ENCODE measurements at places on chromosomes 5 and 9.
A peak's percentile ranks its signal among the peaks of the same experiment; 100 is the strongest.

GRCh38 chr5:91851670-91852069, 468.6 kb upstream of the ARRDC3 start:
- no peak for DNase-seq

- DNase-seq: no peak
These were observed 66.4 kb downstream of the EHMT1 start for GRCh38 chr9:137685035-137685740.

GRCh38 chr5:171537070-171537849, 117.8 kb downstream of the FGF18 start:
- no peak for DNase-seq

- peak; percentile 77 for DNase-seq
These were observed 603 bp downstream of the TMEM268 start for GRCh38 chr9:114611516-114612271.

DNA sequence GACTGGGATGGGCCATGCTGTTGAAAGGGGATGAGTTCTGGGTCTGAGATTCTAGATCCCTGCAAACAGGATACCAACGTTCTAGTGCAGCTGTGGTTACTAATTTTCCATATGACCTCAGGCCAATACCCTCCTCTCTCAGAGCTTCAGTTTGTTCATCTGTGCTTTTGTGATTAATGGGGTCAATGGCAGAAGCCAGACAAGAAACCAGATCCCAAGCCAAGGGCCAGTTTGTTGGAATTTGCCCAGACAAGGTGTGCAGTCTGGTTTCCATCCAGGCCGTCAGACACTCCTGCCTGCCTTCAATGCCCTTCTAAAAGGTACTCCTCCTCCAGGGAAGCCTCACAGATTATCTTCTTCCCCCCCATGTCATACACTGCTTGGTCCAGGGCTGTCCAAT, 11.4 kb downstream of the MYORG start:
- DNase-seq: no peak

- no peak for DNase-seq
These were observed 154.0 kb downstream of the PIK3R1 start for GRCh38 chr5:68369457-68370125.

GRCh38 chr5:160287378-160288051, 24.8 kb downstream of the CCNJL start:
- DNase-seq: no peak

DNA sequence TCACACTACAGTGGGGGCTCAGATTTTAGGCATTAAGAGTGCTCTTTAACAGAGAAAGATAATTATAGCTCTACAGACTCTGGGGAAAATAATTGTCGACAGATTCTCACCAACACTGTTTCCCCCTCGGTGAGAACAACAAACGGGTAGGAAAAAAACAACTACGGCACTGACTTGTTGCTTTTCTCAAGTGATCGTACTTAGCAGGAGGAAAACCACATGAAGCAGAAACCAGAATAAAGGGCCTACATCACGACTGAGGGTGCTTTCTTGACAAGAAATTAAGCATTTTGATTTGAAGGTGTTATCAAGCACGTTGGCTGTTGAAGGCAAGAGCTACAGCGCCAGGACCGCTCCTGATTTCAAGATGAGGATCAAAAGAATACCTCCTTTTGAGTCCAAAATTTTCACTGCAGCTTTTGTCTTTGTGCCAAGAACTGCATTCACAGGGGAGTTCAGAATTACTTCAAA, 27.2 kb upstream of the CER1 start:
- no peak for DNase-seq

GRCh38 chr5:89086390-89087086, 203.6 kb upstream of the MEF2C start:
- no peak for DNase-seq

DNA sequence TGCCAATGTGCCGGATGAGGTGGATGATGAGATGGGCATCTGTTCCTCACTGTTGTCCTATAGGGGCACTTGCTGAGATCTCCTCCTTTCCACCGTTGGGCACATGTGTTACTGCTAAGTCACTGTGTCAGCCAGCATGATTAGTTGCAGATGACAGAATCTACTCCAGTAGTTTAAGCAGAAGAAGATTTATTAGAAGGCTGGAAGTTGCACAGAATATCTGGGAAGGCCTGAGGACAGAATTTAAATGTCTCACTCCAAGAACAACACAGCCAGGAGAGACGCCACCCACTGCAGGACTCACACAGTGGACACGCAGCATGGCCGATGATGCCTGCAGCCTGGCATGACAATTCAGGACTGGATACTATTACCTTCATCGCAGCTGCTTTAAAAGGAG, 157.5 kb downstream of the NSG2 start:
- no peak for DNase-seq

GRCh38 chr9:123528501-123528900, 172.5 kb downstream of the CRB2 start:
- DNase-seq: no peak

- DNase-seq: no peak
These were observed 926.1 kb upstream of the DMAC1 start for GRCh38 chr9:8725635-8726034.

DNA sequence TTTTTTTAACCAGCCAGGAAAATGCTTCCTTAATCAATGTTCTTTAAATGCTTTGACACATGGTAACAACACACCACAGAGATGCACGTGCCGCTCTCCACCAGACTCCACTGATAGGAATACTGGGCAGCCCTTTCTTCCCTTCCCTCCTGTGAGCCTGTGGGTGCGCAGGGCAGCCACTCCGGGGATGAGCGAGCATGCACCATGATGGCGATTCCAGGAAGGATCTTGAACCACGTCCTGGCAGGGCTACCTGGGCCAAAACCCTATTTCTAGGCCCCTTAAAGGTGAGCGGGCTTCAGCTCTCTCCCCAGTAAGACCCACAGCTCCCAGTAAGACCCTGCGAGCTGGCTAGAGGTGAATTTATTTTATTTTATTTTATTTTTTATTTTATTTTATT, 128.2 kb downstream of the MVB12B start:
- no peak for DNase-seq

DNA sequence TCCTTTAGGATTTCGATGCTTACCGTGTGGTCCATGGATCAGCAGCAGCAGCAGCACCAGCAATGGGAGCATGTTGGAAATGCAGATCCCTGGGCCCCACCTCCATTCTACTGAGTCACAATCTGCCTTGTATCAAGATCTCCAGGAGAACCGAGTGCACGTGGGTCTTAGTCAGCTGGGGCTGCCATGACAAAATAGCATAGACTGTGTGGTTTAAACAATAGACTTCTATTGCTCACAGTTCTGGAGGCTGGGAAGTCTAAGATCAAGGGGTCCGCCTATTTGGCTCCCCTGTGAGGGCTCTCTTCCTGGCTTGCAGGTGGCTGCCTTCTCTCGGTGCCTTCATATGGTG, 1.3 kb upstream of the PROP1 start:
- peak; percentile 35 for DNase-seq

DNA sequence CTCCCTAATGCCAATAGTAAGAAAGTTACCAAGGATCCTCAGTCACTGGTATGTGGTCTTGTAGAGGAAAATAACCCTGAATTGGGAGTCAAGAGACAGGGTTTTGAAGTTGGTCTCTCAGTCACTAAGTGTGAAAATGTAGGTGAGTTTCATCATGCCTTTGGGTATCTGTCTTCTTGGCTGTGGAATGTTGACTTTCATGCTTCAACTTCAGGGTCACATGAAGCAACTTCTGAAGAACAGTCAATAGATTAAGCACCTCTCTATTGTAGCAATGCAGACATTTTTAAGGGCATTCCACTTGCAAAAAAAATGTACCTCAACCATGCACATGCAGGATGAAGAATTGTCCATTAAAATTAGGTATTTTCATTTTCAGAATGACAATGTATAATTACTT, 194.6 kb downstream of the CSNK1G3 start:
- no peak for DNase-seq

GRCh38 chr9:113659039-113659438, 195.5 kb downstream of the RGS3 start:
- no peak for DNase-seq

- no peak for DNase-seq
These were observed 35.0 kb downstream of the MTX3 start for GRCh38 chr5:79955941-79956670.

DNA sequence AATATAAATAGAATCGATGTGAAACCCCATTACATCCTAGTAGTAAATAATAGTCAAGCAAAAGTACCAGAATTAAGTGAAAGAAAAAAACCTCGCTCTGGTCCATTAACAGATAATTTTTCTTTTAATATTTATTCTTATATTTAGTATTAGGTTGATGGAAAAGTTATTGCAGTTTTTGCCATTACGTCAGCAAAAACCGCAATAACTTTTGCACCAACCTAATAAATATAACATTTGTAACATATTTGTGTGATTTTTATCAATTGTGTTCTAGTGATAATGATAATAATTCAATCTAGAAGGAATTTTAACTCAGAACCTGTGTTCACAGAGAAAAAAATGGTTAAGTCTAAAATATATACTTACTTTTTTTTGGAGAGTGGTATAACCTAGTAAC, 16.1 kb downstream of the RORB start:
- no peak for DNase-seq

- DNase-seq: no peak
These were observed 139.9 kb downstream of the PDE4D start for GRCh38 chr5:59753599-59753998.

- no peak for DNase-seq
These were observed 45.0 kb upstream of the ABL1 start for GRCh38 chr9:130789747-130790672.

- no peak for DNase-seq
These were observed 301.1 kb downstream of the PRR16 start for GRCh38 chr5:120765189-120765588.

DNA sequence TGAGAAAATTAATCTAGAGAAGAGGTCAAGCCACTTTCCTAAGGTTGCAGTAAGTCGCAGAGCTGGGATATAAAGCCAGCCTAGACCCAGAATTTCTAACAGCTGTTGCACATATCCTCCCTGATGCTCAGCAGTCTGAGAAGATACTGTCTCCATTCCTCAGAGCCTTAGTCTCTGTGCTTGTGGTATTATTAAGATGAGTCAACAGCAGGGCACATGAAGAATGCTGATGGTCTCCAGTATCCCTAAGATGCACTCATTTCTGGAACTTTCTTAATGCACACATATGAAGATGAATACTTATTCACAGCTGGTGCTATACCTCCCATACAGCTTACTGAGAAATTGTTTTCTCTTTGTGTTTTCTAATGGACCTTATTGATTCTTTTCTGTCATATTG, 32.5 kb downstream of the SGCD start:
- DNase-seq: no peak

GRCh38 chr5:2256691-2257280, 374.1 kb upstream of the IRX4 start:
- DNase-seq: no peak

- DNase-seq: no peak
These were observed 39.4 kb upstream of the HMCN2 start for GRCh38 chr9:130226112-130226511.

Measured in Karpas-422 (cell line).